NCI-H1436 treated with DMSO at 0.1 percent for 48 hours (cell line): ENCODE measurements at places on chromosomes 4 and X.

- no peak for DNase-seq
Observed at GRCh38 chr4:139978692-139979091, 175.3 kb downstream of the MAML3 start.

GRCh38 chr4:15117270-15117946, 115.1 kb downstream of the CPEB2 start:
- DNase-seq = no peak

DNA sequence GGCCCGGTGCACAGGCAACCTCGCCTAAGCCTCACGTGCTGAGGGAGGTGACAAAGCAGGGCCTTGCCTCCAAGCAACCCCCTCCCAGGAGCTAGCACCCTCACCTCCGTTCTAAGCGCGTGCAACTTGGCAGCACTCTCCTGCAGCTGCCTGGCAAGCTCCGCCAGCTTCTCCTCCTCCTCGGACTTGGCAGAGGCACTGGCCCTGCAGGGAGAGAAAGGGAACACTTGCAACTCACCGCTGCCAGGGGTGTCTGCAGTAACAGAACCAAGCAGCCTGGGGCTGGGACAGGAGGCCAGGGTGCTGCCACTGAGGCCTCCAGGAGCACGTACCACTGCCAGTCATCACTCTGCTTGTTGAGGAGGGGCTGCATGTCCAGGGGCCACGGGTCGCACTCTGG, 10.3 kb upstream of the TREX2 start:
- DNase-seq = no peak

GRCh38 chr4:6550821-6551220, 24.2 kb upstream of the MAN2B2 start:
- no peak for DNase-seq

DNA sequence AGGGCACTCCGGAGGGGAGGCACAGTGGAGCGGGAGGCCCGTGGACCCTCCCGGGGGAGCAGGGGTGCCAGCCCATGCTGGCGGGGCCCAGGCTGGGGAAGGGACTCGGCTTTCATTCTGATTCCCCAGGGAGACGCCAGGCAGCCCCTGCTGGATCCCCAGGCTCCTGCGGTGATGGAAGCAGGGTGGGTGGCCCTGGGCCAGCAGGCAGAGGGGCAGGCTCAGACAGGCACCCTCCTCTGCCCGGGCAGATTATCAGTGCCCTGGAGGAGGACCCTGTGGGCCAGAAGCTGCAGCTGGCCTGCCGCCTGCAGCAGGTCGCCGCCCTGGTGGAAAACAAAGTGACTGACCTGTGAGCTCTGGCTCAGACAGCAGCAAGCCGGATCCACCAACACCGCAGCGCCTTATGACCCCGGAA, 2.1 kb upstream of the SRPK3 start:
- no peak for DNase-seq
